ENCODE measurements at places on chromosomes 11 and 22. TPM values are rescaled to one million over a fixed set of nuclear protein-coding genes. Genes with fewer than 3 reads are reported as not detected.

The TNNI2 gene
- total RNA-seq: not detected

DNA sequence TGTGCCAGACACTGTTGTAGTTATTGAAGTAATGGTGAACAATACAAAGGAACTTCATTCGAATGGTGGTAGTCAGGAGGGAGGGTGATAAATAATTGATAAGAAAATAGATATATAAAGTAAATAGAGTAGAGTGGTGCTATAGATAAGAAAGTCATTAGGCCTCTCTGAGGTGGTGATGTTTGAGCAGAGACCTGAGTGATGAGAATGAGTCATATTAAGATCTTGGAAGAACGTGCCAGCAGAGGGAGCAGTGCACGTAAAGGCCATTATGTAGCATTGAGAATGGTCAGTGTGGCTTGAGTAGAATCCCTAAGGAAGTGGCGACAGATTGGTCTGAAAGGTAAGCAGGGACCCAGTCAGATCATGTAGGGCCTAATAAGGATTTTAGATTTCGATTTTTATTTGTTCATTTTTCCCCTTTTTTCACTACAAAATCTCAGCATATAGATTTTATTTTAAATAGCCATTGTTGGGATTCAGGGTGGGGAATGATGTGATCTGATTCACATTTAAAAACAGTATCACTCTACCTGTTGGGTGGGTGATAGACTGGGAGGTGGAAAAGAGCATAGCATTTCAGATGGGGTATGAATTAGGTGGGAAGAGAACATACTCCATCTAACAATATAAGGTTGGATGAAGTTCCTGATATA lies 44.7 kb downstream of the CCDC90B start:
- DNase-seq: peak; percentile 72

GRCh38 chr11:116109228-116109627 lies 605.0 kb upstream of the CADM1 start:
- peak; percentile 74 for DNase-seq

The WNT11 gene
- 0.76 TPM for total RNA-seq

GRCh38 chr11:121499405-121499804 lies 46.6 kb upstream of the SORL1-AS1 start:
- DNase-seq: no peak

GRCh38 chr22:19002684-19003038 lies 66.6 kb upstream of the PRODH start:
- DNase-seq: no peak

- DNase-seq: no peak
Measured at GRCh38 chr11:132559331-132560036, 972.8 kb downstream of the OPCML start.

DNA sequence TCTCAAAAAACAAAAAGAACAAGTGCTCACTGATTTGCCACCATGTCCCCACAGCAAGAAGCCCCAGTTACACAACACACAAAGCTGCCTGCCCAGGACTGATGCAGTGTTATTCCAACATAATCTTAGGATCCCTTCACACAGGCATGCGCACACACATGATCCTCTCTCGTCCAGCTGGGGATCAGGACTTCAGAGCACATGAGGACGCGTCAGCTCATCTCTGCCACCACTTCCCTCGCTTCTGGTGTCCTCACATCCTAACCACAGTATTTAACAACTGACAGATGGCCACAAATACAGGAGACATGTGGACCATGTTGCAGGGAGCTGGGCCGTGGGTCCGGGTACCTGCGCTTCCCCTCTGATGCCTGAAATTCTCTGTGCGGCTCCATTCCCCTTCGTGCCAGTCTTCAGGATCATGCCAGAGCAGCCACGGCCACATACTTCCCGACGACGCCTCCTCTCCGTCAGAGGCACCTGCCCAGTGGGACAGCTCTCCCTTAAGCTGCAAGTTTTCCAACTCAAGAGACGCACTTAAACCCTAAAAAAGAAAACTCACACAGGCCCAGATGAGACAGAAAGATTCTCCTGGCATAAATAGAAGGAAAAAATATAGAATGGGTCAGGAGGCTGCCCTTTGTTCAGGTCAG lies 68.3 kb downstream of the PACSIN2 start:
- no peak for DNase-seq

The CDC45 gene
- total RNA-seq: 58.0 TPM

- DNase-seq: no peak
Measured at GRCh38 chr11:9943386-9944110, 279.7 kb downstream of the SWAP70 start.

The JAML gene
- not detected for total RNA-seq

DNA sequence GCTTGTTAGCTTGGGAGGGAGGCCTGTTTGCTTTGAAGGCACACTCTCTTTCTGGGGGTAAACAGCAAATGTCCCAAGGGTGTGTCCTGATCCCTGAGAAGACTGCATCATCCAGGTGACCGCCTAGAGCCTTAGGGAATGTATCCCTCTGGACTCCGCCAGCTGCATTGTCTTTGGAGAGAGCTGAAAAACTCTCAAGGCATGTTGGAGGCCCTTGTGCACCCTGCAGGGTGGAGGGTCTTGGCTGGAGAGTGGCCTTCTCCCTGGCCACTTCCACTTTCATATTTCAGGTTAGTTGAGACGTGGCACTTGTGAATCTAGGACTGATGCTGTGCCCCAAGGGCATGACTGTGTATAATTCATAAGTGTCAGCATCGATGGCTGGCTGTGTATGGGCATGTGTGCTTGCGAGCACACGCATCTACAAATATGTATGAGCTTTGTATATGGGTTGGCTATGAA lies 70.6 kb downstream of the ZBTB16 start:
- no peak for DNase-seq

The OR52H1 gene
- total RNA-seq: not detected

DNA sequence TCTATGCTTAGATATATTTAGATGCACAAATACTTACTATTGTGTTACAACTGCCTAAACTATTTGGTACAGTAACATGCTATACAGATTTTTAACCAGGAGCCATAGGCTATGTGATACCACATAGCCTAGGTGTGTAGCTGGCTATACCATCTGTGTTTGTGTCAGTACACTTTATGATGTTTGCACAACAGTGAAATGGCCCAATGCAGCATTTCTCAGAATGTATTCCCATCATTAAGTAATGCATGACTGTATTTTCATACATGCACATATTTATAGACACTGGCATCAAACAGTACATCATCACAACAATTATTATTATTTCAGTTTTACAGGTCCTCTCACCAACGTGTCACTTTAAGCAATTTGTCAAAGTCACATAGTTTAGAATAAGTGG lies 979.5 kb upstream of the TENM4 start:
- DNase-seq: no peak

DNA sequence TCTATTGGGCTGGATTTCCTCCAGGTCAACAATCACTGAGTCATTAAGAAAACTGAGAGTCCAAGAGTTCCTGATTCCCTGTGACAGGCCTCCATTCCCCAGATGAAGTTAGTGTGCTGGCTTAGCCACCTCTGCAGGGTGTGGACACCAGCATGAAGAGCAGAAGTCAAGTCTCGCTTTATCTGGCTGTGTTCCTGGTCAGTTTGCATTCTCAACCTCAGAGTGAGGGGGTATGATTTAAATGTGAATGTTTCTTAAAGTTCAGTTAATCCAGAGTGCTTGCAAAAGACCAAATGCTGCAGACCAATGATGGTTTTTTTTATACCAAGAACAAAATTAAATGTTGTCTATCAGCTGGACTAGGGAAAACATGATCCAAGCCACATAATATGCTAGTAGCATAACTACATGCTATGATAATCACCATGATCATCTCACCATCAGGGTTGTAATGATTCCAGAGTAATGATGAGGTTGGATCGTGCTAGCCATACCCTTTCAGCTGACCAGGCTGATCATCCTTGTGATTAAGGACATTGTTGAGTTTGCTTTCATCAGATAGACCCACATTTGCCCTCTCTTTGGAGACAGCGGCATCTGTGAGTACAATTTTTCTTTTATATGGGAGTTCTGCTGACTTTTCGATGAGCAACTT lies 145.8 kb upstream of the ARHGAP20 start:
- no peak for DNase-seq

- DNase-seq: peak; percentile 22
Measured at GRCh38 chr11:35511666-35512065, 13.8 kb downstream of the PAMR1 start.

DNA sequence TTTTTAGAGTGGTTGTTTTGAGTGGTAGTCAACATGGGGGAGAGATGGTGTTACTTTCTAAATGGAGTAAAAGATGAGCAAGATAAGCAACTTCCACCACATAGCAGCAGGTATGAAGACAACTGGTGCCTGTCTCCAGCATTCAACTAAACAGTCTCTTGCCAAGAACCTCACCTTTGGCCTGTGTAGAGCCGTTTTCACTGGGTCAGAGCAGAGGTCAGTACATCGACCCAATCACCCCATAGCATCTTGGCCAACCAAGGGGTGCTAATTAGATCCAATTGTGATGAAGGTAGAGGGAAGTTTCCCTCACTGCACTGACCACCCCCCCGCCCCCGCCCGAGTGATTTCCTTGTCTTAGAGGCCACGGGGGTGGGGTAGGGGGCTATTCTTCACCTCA lies 188.2 kb downstream of the BLID start:
- DNase-seq: no peak

- DNase-seq: no peak
Measured at GRCh38 chr11:70365544-70365927, 32.8 kb upstream of the CTTN start.

The DEFB131B gene
- not detected for total RNA-seq

The OR4A47 gene
- total RNA-seq: not detected

GRCh38 chr11:94558468-94558867 lies 8.7 kb upstream of the PIWIL4 start:
- no peak for DNase-seq
